ENCODE measurements at places on chromosomes 12 and 14. TPM values are rescaled to one million over a fixed set of nuclear protein-coding genes. Genes with fewer than 3 reads are reported as not detected.

The NOVA1 gene
- total RNA-seq = 58.3 TPM

DNA sequence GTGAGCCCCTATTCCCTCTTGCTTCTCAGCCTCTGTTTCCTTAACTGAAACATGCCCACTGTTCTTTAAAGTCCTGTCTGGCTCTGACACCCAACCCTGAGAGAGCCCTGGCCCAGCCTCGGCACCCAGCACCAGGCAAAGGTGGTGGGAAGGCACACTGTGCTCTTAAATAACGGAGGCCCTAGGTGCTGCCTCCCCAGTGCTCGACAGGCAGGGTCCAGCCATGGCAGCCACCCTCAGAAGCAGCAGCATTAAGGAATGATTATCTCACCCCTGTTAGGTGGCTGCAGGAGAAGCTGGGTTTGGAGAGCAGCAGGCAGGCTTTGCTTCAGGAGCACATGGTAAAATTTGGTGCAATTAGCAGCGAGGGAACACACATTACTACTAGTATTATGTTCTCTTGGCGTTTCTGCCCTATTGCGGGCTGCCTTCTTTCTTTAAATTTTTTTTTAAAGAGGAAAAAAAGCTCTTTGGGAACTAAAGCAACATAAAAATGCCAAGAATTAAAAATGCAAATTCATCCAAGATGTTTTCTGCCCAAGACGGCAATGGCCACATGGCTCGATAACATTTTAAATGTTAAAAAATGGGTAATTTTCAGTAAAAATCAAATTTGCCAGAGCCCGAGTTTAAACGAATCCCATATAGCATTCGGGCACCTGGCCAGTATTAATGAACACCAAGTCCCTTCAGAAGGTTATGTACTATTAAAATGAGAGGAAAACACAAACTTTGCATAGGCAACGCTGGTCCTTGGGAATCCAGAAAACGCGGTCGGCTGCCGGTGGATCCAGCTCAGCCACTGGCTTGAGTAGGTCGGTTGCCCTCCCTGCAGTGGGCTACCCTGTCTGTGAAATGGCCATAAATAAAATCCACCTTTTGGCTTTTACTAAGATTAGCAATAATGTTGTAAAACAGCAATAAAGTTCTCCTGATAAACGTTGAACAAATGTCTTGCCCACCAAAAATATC, 152.2 kb downstream of the BCL11B start:
- DNase-seq = no peak

The ESR2 gene
- 1.4 TPM for total RNA-seq

The CACNB3 gene
- total RNA-seq = 44.3 TPM

The CAPRIN2 gene
- total RNA-seq = 41.3 TPM

DNA sequence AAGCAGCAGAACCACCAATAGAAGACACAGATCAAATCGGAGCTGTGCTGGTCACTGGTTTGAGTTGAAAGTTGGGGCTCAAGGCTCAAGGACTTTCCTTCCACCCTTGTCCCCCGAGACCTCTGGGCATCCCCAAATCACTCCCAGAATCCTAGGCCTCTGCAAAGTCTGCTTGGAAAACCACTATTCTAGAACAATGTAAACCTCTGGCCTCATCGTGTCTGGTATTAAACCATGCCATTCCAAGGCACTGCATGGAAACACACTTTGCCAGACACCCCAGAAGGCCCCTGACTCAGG, 288.0 kb downstream of the DPF3 start:
- DNase-seq = no peak

All from occipital lobe (tissue), 3 donors.